ENCODE measurements at places on chromosomes 7 and 10. TPM values are rescaled to one million over a fixed set of nuclear protein-coding genes. Genes with fewer than 3 reads are reported as not detected.

Gene RELN
- total RNA-seq, result 0.01 TPM

Gene POM121
- 32.8 TPM for total RNA-seq

Gene DENND11
- total RNA-seq, result 5.4 TPM

Gene PAOX
- 2.3 TPM for total RNA-seq

Gene SHLD2
- 23.9 TPM for total RNA-seq

Gene IFIT1B
- not detected for total RNA-seq

Gene TBX20
- total RNA-seq, result 2.1 TPM

Gene ASAH2B
- total RNA-seq, result 4.1 TPM

Gene EGFR
- 85.3 TPM for total RNA-seq

Gene H2BK1
- total RNA-seq, result not detected

Gene VWA2
- not detected for total RNA-seq

Gene AKR1C2
- total RNA-seq, result 4,175 TPM

Gene UBE3C
- 66.6 TPM for total RNA-seq

Gene PRKRIP1
- total RNA-seq, result 23.7 TPM

Gene LOXL4
- 1.3 TPM for total RNA-seq

Gene HOXA10
- total RNA-seq, result 6.8 TPM

Gene INHBA
- total RNA-seq, result 0.42 TPM

Gene CAMK1D
- total RNA-seq, result 5.7 TPM

Gene SLC26A3
- total RNA-seq, result not detected

Gene AGAP9
- total RNA-seq, result 9.1 TPM

Gene CYTH3
- total RNA-seq, result 23.4 TPM

Gene ZNF438
- 1.9 TPM for total RNA-seq

Gene CPEB3
- total RNA-seq, result 0.37 TPM

Gene TAX1BP1
- 103 TPM for total RNA-seq

Gene CHPF2
- 50.9 TPM for total RNA-seq

Gene GPR85
- total RNA-seq, result not detected

Gene SLC26A5
- not detected for total RNA-seq

Gene ANKRD2
- total RNA-seq, result 4.7 TPM

Gene LRRD1
- not detected for total RNA-seq

Gene SUGCT
- 1.6 TPM for total RNA-seq

Gene TMEM72
- total RNA-seq, result not detected

Gene FAM25C
- total RNA-seq, result not detected

Gene PLCE1
- total RNA-seq, result 5.8 TPM

Gene GPR15LG
- not detected for total RNA-seq

Gene CNTNAP2
- not detected for total RNA-seq

Gene TIMM23
- 154 TPM for total RNA-seq

Gene SEMA3C
- total RNA-seq, result 62.4 TPM

Gene MALSU1
- 70.9 TPM for total RNA-seq

Gene AGMO
- 0.72 TPM for total RNA-seq

Gene FAM237B
- not detected for total RNA-seq

Gene ACBD7
- 0.80 TPM for total RNA-seq

Gene PTF1A
- not detected for total RNA-seq

Gene CTAGE4
- not detected for total RNA-seq

Gene RTKN2
- total RNA-seq, result 0.88 TPM

Gene SYT15B
- 2.7 TPM for total RNA-seq

Gene PAPOLB
- total RNA-seq, result not detected

Gene RSPH10B
- 0.04 TPM for total RNA-seq

Gene CREM
- total RNA-seq, result 37.3 TPM

Gene PDK4
- 9.1 TPM for total RNA-seq

Gene CUL2
- 22.3 TPM for total RNA-seq

Gene SEMA3A
- 4.7 TPM for total RNA-seq

Gene TUBB8
- 0.12 TPM for total RNA-seq

Gene KLF6
- total RNA-seq, result 105 TPM

Gene ASAH2
- 3.6 TPM for total RNA-seq

Gene CASD1
- 12.2 TPM for total RNA-seq

Data from A549 treated with CORT108297 at 1 μM for 4 hours (cell line).